Activated CD4-positive, CD25-positive, alpha-beta regulatory T cell treated with anti-CD3 and anti-CD28 coated beads, Interleukin-2, amount 50 U/mL, for 72 hours (primary cell): ENCODE measurements at places on chromosomes 16 and 17.

GRCh38 chr16:28072087-28072486, 8.6 kb upstream of the GSG1L start:
- no peak for DNase-seq

GRCh38 chr16:27499659-27500055, 50.1 kb downstream of the GTF3C1 start:
- DNase-seq = no peak

- DNase-seq = no peak
These were observed 51.6 kb downstream of the PRKCA start for GRCh38 chr17:66353937-66354401.

- DNase-seq = no peak
These were observed 249.8 kb downstream of the CDH11 start for GRCh38 chr16:64872101-64872500.

DNA sequence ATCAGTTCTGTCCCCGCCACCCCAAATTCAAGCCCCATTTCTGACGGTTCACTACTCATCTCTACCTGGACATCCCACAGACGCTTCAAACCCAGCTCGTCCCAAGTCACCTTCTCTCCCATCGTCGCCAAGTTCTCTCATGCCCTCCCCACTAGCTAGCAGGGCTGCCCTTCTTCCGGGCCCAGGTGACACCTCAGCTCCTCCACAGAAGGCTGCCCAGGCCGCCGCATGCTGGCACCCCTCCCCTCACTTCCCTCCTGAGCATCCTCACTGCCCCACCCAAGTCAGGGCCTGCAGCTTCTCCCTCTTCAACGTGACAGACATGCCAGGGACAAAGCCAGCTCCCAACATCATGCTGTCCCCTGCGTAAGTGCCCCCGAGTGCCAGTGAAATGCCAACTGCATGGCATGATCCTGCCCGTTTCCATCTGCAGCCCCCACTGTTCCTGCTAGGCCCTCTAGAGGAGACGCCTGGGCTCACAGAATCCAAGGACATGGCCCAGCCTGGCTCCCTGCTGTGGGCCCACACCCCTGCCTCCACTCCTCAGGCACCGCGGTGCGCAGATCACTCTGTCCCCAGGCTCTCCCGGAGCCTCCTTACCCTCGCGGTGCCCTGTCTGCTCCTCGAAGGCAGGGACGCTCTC, 5.9 kb downstream of the CYB561 start:
- no peak for DNase-seq

DNA sequence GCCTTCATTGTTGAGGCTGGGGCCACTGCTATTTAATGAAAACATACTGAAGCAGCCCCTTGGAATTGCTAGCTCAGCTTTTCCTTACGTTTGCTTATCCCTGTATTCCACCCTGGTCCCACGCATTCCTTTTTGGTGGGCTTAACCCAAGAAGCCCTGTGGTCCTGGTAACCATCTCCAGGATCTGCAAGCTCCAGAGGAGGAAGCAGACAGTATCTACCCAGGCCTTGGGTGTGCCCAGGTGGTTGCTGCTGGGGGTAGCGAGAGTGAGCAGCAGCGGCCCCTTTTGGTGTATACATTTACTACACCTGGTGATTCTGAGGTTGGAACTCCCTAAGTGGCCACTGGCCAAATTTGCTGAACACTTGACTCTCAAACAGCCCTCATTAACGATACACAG, 97.7 kb downstream of the CBLN1 start:
- DNase-seq = no peak

GRCh38 chr17:18231164-18231563, 5.7 kb downstream of the LLGL1 start:
- DNase-seq = no peak

DNA sequence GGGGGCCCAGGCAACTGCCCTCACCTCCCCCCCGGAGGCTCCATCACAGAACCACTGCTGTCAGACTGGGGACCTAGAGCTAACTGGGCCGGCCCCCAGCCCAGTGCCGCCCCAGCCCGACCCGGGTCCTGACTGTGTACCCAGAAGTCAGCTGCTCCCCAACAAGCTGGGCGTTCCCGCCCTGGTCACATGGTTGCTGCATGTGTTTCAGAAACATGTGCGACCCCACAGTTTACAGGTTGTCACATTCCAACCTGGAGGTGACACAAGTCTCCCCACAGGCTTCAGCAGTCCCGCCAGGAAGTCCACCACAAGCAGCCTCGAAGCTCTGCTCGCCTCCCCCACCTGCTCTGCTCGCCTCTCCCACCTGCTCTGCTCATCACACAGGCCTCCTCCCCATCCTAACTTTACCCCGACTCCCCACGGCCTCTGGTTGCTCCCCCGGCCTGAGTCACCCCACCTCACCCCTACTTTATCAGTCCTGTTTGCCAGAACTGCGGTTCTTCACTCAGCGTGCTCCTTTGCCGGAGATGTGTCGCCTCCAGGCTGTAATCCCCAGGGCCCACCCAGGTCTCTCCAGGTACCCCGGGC, 968 bp downstream of the MRPL28 start:
- no peak for DNase-seq

- no peak for DNase-seq
These were observed 43.1 kb downstream of the PHLPP2 start for GRCh38 chr16:71681360-71681759.

- no peak for DNase-seq
These were observed 49.2 kb downstream of the CUEDC1 start for GRCh38 chr17:57905875-57906455.

GRCh38 chr16:74079232-74079586, 217.4 kb upstream of the PSMD7 start:
- no peak for DNase-seq

DNA sequence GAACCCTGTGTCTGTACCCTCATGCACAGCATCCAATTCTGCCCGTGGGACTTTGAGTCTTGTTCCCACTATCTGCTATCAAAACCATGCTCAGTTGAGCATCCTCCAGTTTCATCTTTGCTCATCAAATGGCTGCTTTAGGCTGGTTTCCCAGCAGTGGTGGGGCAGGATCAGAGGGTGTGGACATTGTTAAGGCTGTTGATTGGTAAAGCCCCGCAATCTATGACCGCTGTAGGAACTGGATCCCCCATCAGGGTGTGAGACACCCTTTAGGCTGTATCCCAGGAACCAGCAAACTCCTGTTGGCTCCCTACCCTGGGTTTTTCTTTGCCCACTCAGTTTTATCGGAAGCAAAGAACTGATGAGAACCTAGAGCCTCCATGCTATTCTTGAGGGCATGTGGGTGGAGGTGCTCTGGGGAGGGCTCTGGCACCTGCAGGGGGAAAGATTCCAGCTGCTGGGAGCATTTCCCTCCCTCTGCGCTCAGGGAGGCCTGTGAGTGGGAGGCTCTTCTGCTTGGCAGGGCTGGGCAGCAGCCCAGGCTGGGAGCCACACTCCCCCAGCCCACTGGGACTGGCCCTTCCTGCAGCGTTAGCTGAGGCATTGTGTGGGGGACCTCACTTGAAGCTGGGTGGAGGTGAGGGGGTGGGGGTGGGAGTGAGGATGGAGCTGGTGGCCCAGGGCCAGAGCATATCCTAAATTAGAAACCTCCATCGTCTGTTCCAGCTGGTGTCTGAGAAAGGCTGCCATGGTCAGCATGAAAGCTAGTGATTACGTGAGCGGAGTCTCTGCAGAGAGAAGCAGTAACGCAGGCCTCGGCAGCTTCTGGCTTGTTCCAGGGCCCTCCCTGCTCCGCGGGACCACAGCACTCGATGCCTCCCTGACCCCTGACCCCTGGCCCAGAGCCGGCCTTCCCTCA, 160.6 kb downstream of the IRF8 start:
- no peak for DNase-seq

DNA sequence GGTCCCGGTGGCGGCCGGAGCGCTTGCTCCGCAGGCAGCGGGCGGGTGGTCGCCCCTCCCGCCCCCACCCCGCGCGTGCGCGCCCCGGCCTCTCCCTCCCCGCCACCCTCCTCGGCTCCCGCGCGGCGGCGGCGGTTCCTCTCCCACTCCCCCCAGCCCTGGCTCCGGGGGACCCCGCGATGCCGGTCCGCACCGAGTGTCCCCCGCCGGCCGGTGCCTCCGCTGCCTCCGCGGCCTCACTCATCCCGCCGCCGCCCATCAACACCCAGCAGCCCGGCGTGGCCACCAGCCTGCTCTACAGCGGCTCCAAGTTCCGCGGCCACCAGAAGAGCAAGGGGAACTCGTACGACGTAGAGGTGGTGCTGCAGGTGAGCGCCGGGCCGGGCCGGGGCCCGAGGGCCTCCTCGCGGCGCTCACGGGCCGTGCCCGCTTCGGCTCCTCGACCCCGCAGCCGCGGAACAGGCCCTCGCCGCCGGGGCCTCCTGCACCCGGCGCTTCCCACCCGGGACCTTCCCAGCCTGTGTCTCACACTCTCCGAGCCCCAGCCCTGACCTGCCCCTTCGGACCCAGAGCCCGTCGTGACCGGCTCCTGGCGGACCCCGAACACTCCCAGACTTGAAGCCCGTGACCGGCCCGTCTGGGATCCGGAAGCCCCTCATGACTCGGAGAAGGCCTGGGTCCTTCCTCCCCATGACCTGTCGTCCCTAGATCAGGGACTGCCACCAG, 490 bp downstream of the GID4 start:
- peak; percentile 40 for DNase-seq

DNA sequence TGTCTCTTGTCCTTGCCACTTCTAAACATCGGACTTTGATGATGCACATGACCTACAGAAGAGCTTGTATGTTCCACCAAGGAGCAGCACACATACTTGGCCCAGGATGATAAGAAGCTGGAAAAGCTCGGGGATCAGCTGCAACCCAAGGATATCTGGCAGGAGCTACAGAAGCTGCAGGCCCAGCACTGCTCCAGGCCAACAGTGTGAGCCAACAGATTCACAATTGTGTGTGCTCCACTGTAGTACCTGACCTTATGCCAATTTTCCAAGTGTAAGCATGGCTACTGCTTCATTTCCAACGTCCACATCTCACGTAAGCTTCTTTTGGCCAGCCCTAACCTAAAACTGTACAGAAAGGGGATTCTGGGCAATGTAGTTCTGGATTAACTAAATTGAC, 83.4 kb downstream of the COX10 start:
- DNase-seq = no peak

GRCh38 chr16:87701505-87701921, 64.3 kb downstream of the KLHDC4 start:
- DNase-seq = no peak

DNA sequence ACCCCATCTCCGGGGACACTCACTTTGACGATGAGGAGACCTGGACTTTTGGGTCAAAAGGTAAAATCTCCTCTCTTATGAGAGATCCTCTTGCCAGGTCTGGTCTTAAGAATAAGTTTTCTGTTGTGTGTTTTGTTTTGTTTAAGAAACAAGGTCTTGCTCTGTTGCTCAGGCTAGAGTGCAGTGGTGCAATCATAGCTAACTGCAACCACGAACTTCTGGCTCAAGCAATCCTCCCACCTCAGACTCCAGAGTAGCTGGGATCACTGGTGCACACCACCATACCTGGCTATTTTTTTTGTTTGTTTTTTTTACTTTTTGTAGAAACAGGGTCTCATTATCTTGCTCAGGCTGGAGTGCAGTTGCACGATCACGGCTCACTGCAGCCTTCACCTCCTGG, 4.1 kb downstream of the MMP25 start:
- no peak for DNase-seq

DNA sequence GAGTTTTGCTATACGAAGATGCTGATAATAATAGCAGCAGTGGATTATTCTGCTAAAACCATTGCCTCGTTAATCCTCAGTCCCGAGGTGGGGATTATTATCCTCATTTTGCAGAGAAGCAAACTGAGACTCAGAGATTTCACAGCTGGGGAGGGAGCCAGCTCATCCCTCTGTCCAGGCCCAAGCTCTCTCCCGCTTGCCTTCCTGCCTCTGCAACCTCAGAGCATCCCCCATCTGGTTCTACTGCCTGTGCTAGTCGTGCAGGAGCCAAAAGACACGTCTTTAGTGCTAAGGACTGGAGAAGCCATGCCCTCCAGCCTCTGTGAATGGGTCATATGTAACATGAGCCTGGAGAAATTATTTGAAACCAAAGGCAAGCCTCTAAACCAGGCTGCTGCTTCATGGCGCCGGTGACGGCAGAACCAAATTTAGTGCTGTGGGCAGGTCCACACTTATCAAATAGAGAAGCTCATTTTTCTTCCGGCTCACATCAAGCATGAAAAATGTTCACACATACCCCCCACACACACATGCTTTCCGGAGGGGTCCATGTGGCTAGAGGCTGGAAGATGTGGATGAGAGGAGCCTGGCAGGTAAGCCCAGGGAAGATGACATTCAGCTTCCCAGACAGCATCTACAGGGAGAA, 13.5 kb downstream of the MAPT start:
- DNase-seq = no peak

- DNase-seq = no peak
These were observed 1.4 kb upstream of the LLGL1 start for GRCh38 chr17:18224053-18224386.

GRCh38 chr17:48375356-48375755, 54.7 kb downstream of the SKAP1 start:
- no peak for DNase-seq

DNA sequence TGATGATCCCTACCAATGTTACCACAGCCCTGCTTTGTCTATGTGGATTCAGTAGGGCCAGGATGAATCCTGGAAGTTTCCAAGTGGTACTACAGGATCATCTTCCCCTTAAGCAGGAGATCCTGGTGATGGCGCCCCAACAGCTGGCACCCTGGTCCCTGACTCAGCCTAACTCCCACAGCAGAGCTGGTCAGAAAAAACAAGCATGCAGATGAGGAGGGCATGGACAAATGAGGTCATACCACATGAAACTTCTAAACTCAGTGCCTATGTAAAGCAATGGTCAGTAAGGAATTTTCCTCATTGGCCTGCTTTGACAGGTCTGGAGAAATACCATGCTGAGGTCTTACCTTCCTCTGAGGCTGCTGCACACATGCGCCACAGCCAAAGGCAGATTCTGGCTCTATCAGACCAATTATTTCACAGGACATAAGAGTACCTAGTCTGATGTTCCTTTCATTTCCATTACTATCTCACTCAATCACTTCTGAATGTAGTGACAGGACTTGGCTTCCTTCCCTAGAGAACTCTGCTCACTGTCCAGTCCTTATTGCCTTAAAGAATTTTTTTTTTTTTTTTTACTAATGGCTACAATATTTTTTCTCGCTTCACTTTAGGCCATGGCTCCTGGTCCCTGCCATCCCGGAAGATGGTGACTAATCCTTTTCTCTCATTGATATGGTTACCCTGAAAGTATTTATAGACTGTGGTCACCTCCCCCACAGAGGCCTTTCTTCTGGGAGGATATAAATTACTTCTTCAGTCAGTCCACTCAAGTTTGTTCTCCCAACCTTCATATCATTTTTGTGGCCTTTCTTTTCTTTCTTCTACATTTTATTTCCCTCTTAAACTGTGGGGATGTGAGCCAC, 525.2 kb upstream of the PSMD7 start:
- DNase-seq = no peak

GRCh38 chr17:30413109-30413508, 34.4 kb downstream of the CPD start:
- DNase-seq = no peak

GRCh38 chr17:67021743-67022450, 22.5 kb upstream of the CACNG1 start:
- no peak for DNase-seq

GRCh38 chr17:75749545-75750389, 15.2 kb downstream of the GALK1 start:
- peak; percentile 94 for DNase-seq
